T-helper 2 cell (primary cell): ENCODE measurements at places on chromosomes 4 and X.
A peak's percentile ranks its signal among the peaks of the same experiment; 100 is the strongest.

GRCh38 chr4:85787133-85787532 lies 312.2 kb downstream of the ARHGAP24 start:
- no peak for DNase-seq

DNA sequence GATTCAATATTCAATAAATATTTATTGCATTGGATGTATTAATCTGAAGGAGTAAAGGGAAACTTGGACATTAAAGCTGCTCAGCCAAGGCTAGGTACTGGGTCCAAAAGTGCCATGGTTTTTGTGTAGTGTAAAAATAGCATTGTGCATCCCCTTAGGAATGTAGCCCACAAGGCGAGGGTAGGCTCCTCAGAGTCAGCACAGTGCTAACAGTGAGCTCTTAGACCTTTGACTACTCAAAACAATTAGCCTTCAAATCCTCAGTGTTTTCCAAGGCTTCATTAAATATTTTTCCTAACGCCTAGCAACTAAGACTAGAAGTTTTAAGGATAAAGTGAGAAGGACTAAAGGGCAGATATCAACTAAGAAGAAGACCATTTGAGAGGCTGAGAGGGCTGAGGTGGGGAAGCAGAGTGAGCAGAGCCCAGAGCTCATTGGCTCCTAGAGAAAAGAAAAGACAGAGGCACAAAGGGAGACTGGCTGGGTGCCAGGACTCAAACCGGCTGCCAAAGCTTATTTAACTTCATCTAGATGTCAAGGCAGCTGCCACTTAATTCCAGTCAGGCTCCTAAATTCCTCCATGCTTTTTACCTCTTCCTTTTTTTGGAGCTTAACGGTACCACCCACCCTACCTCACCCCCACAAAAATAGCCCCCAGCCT lies 17.0 kb downstream of the PRKG2 start:
- no peak for DNase-seq

- DNase-seq = no peak
Measured at GRCh38 chr4:87933337-87933736, 42.2 kb upstream of the SPP1 start.

DNA sequence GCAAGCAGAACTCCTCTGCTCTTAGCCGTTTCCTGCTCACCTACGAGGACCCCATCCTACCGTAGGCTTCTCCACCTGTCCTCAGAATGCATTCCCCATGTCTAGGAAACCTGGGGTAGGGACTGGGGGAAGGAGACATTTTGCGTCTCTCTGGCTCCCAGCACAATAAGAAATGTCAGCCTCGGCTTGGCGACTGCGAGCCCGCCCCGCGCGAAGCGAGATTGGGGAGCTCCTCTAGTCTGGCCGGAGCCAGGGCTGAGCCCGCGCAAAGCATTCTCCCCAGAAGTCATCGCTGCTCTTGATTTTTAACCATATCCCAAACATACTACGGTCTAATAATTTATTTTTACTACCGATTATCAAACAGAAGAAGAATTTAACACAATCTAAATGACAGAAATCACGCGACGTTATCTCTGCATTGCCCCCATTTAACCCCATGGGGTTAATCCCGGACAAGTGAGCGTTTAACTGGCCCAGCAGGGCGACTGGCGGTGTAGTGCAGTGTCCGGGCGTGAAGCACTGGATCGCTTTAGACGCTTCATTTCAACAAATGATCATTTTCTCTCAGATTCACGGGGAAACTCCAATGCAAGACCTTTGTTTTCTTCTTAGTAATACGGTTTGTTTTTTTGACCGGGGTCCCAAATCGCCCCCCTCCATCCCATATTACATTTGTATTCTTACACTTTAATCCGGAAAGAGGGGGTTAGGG lies 8.0 kb upstream of the PITX2 start:
- no peak for DNase-seq

- peak; percentile 32 for DNase-seq
Measured at GRCh38 chr4:177163532-177163931, 146.1 kb upstream of the NEIL3 start.

GRCh38 chrX:40176351-40177116 lies 78.8 kb upstream of the BCOR start:
- DNase-seq = peak; percentile 77

DNA sequence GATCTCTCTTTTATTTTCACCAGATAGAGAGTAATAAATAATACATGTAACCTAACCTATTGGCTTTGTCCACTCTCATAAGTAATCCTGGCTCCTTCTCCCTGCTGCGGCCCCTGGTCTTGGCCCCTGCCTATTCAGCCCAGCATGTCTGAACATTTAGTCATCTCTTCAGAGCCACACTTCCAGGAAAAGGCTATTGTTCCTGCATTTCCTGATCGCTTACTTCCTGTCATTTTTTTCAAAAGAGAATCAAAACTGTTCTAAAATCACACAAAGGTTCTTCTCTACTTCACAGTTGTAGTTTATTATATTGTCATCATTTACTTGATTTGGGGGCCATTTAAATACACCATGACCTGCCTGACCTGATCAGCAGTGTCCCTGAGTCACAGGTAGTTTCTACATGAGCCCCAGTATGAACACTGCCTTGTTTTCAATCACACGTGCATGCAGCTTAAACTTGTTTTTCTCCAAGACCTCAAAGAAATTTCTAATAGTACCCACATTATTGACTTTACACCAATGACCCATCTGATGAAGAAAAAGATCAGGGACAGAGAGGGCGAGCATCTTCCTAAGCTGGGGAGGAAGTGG lies 47.4 kb upstream of the KDR start:
- DNase-seq = no peak

DNA sequence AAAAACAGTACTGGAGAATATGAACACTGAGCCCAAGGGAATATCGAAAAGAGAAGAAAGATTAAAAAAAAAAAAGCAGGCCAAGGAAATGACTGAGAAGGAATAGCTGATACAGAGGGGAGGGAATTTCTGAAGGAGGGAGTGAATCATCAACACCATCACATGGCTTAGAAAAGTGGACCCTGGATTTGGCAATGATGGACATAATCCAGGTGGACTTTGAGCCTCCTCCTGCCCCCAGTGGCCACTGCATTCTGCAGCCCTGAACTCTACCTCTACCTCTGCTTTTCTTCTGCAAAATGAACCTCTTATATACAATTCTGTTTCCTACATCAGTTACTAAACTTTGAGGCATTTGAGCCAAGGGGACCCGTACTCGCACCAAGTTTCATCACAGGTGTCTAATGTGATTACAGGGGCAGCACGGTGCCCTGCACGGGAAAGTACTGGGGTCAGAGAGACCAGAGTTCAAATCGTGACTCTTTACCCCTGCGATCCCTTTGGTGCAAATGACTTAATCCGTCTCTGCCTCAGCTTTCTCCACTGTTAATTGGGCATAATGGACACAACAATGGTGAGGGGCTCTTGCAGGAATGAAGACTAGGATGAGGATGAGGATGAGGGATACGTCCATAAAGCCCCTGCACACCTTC lies 1.1 kb downstream of the OCIAD2 start:
- DNase-seq = no peak
